Trophoblast cell (in vitro differentiated cells and primary cell): ENCODE measurements at places on chromosomes 7 and 10.
A peak's percentile ranks its signal among the peaks of the same experiment; 100 is the strongest.

DNA sequence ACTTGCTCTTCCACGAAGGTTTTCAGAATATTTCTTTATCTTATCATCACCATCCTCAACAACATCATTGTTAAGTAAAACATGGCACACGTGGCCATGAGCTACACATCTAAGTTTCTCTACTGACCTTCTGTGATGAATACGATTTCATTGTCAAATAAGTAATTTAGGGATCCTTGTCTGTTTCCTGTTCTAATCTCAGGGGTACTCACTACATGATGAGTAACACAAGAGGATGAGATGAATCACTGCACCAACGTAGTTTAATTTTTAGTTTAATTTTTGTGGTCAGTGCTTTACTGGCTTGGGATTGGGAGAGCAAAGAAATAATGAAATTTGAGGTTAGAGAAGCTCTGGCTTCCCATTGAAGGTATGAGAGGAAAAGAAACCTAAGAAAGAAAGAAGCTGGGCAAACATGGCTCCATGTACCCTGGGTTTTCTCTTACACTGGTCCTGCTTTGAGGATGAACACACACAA is 461.9 kb upstream of the KLF6 start:
- DNase-seq, result no peak

- peak; percentile 42 for DNase-seq
Observed at GRCh38 chr7:75861636-75862035, 17.2 kb upstream of the RHBDD2 start.

DNA sequence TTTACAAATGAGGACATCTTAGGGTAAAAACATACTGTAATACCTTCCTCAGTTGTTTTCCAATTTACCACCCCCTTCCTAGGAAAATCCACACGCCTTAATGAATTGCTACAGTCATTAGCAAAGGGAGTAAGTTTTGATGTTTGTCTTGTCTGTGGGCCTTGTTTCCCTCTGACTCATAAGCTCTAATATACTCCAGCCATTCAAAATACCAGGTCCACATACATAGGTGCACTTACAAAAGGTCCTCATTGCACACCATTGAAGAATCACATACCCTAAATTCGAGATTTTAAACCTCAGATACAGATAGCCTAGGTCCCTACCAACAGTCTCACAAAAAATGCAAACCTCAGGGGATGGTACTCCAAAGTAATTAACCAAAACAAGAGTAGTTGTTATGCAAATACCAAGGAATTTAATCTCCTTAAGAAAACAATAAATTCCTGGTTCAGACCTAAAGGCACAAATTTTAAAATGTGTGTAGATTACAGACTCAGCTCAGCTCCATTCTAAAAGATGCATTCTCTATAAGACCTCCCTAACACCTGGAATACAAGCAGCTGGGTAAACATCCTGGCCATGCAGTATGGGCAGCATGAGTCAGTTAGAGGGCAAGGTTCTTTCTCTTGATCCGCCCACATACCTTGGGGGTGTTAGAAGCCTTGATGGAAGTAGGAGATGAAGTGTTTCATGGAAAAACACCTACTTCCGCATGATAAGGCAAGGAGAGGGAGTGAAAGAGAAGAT is 3.0 kb upstream of the LIPK start:
- peak; percentile 94 for DNase-seq

DNA sequence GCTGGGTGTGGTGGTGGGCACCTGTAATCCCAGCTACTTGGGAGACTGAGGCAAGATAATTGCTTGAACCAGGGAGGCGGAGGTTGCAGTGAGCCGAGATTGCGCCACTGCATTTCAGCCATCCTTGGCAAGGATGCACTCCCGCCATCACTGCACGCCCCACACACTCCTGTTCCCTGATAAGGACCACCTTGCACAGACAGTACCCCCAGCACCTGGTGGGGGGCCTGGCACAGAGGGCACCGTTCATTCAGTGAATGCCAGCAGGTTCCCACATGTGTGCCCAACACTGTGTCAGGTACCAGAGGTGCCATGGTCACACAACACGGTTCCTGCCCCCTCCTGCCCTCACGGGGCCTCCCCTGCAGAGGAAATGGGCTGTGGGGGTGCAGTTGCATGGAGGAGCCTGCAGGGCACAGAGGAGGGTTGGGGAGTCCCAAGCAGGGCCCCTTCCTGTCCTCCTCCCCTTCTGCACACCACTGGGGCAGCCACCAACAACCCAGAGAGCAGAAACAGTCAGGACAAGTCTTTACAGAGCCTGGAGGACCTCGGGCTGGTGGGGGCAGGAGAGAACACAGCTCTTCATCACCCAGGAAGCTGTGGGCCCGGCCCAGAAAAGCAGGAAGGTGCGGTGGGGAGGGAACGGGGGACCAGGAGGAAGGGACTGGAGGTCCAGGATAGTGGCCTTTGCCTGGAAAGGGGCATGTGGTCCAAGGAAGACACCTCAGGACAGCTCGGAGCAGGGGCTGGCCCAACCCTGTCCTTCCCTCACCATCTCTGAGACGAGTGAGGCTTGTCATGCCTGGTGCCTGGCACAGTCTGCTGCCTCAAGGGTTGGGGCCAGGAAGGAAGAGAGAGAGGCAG is 7.1 kb downstream of the CRYGN start:
- no peak for DNase-seq

GRCh38 chr10:123796736-123797135 is 94.9 kb downstream of the CPXM2 start:
- DNase-seq, result no peak

DNA sequence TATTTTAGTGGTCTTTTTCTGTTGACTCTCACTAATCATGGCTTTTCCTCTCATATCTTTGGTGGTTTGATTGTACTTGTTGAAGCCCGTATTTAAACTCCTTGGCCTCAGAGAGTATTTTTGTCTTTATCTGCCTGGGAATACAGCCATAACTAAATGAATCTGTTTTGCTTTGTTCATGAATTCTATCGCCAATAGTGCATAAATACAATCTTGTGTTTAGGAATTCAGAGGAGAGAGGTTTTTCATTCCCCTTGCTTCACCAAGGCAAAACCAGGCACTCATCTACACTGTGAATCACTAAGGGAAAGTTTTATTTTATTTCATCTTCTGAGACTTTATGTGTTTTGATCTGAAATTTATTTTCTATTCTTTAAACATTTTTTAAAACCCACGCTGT is 152.7 kb downstream of the BICC1 start:
- no peak for DNase-seq

GRCh38 chr7:134892963-134893362 is 93.3 kb upstream of the AGBL3 start:
- DNase-seq, result no peak

- DNase-seq, result no peak
Observed at GRCh38 chr7:158329014-158329610, 258.5 kb downstream of the PTPRN2 start.

DNA sequence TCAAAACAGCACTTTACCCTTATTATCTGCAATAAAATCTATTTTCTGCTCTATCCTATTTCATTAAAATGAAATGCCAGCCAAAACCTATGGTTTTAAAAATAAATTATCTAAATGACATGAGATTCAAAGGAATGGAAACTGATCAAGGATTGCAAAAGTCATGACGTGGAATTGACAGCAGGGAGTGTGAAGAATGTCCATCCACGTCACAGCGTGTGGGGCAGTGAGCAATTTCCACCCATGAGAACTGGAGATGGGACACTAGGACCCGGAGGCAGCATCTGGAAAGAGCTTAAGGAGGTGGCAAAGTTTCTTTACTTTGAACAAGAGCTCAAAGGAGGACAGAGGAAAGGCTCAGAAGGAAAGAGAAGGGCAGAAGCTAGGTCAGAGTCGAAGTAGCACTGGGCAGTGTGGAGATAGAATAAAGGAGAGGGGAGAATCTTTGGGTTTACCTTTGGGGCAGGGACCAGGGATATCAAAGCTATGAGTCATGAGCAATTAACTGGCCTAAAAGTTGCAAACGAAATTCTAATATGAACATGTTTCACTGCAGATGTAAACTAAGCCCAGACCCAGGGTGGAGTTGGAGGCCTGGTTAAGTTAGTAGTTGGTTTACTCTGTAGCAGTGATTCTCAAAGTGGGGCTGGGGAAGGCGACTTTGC is 24.9 kb upstream of the STK17A start:
- DNase-seq, result no peak

- DNase-seq, result no peak
Observed at GRCh38 chr7:19621740-19622139, 87.1 kb downstream of the POLR1F start.

GRCh38 chr10:2686691-2687090 is 380.7 kb upstream of the PFKP start:
- DNase-seq, result no peak

- DNase-seq, result no peak
Observed at GRCh38 chr10:97307866-97308780, 10.9 kb upstream of the FRAT1 start.

- no peak for DNase-seq
Observed at GRCh38 chr10:53088961-53089360, 316.4 kb upstream of the MBL2 start.

GRCh38 chr10:44689368-44689767 is 221.8 kb upstream of the TMEM72 start:
- no peak for DNase-seq

DNA sequence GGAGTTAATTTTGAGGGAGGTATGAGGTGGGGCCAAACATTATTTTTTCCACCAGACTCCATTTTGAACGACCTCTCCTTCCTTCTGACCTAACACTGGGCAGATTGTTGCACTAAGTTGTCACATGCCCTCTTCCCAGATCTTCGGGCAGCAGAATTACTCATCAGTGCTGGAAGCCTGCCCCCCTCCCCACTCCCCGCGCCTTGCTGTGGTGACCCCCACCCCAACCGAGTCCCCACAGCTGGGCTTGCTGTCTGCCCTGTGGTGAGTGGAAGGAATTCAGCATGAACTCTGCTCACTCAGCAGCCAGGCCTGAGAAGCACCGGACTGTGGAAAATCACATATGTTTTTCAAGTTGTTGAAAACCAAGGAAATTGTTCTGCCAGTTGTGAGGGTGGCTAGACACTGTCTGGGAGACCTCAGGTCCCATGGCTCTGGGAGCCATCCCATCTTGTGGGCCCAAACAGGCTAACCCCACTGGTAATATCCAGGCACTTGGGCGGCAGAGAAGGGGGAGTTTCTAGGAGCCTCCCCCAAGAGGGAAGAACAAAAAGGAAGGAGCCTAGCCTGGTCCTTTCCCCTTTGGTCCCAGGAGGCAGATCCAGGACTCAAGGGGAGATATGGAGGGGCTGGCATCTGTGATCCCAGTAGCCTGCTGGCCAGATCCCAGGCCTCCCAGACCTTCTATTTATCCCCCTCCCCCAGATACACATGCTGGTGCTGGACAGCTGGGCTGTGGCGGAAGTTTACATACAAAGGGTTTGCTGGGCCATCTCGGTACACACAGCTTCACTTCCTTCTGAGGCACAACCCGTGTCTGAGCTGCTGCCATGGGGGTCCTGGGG is 3.5 kb upstream of the AEBP1 start:
- DNase-seq, result no peak

DNA sequence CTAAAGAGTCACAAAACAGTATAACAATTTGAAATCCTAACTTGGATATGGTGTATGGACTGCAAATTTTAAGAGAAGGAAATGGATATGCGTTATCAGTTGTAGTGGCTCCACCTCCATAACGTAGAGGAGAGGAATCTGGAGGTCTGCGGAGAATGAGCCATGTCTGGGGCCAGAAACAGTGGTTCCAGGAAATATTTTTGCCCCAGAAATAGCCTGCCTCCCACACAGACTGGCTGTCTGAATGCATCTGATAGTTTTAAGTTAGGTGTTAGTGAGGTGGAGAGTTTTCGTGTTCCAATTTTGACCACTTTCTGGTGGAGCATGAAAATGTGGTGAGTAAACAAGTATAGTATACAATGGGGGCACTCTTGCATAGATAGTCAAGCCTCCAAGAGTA is 1.6 kb downstream of the PHTF2 start:
- no peak for DNase-seq

DNA sequence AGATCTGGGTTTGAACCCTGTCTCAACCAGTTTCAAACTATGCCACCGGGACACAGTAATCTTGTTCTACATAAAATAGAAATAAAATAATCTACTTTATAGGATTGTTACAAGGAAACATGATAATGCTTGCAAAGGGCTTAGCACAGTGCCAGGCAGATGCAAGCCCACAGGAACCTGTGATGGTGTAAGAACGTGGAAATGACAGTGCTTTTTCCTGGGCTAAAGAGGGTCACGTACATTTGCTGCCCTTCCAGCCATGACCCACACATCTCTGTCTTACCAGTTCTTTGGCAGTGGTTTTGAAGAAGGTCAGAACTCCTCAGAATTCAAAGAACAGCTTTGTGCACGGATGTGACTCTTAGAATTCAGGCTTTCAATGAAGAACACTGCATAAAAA is 282.9 kb downstream of the CSTF2T start:
- DNase-seq, result no peak

DNA sequence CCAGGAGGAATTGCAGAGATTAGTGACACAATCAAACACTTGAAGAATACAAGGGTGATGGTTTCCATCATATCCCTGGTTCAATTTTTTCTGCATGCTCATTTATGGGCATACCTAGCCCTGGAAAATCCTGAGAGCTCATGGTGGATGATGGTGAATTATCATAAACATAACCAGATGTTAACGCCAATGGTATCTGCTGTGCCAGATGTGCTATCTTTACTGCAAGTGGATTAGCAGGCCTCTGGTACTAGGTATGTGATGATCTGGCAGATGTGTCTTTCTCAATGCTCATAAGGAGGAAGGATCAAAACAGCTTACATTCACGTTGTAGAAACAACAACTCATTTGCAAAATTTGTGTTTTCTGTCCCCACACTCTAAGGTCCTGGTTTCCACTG is 150.5 kb downstream of the FZD1 start:
- no peak for DNase-seq

- no peak for DNase-seq
Observed at GRCh38 chr7:68679459-68680234, 918.6 kb upstream of the AUTS2 start.

- DNase-seq, result no peak
Observed at GRCh38 chr7:57775396-57776088, 325.6 kb downstream of the ZNF716 start.

GRCh38 chr10:49747303-49747646 is 14.8 kb downstream of the OGDHL start:
- no peak for DNase-seq

GRCh38 chr10:35636956-35637355 is 5.1 kb downstream of the FZD8 start:
- no peak for DNase-seq

DNA sequence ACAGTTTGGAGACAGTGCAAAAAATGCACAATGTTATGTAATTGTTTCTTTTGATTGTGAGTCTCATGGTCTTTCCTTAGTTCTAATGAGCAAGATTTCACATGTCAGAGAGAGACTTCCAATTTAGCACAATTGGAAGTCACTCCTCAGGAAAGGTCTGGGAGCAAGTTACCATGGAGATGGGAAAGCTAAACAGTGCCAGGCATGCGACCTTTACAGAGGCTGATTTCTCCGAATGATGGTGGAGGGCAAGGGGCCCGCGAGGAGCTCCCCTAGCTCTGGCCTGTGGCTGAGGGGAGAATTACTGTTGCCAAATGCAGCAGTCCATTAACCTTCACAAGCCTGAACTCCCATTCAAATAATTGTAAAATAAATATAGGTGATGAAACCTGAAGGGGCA is 59.3 kb downstream of the CDCA7L start:
- DNase-seq, result no peak

- DNase-seq, result no peak
Observed at GRCh38 chr10:48463318-48464003, 141.4 kb downstream of the ARHGAP22 start.

GRCh38 chr7:46100521-46100920 is 179.4 kb upstream of the IGFBP3 start:
- DNase-seq, result no peak
